ENCODE measurements at places on chromosomes 4 and X. TPM values are rescaled to one million over a fixed set of nuclear protein-coding genes. Genes with fewer than 3 reads are reported as not detected.

DNA sequence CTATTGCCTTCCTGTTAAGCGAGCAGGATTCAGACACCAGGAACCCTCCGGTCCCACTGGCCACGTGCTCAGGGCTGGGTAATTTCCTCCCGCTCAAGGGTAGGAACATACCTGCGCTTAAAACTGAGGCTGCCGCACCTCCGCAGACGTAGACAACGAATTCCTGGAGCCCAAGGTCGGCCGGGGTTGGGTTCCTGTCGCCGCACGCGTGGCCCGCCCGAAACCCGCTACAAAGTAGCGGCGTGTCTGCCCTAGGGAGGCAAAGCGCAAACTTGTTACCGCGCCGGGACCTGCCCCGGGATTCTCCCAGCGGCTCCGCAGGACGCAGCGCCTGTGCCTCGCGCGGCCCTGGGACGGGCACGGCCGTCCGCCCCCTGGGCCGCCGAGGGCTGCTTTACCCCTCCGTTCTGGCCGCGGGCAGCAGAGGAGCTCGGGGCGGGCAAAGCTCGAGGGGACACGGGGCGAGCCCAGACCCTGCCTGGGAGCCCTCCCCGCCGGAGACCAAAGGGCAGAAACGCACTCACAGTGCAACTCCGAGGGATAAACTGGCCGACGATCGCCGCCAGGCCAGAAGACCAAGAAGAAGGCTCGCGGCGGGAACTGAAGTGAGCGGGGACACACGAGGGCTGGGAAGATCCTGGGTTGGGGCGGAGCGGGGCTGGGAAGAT lies at the start of gene ERVMER34-1:
TSS of gene ERVMER34-1 (minus strand) at position 607 of the 668 bp plus-strand sequence. CDS start 5,905 bp downstream, outside the sequence.
- no peak for DNase-seq

DNA sequence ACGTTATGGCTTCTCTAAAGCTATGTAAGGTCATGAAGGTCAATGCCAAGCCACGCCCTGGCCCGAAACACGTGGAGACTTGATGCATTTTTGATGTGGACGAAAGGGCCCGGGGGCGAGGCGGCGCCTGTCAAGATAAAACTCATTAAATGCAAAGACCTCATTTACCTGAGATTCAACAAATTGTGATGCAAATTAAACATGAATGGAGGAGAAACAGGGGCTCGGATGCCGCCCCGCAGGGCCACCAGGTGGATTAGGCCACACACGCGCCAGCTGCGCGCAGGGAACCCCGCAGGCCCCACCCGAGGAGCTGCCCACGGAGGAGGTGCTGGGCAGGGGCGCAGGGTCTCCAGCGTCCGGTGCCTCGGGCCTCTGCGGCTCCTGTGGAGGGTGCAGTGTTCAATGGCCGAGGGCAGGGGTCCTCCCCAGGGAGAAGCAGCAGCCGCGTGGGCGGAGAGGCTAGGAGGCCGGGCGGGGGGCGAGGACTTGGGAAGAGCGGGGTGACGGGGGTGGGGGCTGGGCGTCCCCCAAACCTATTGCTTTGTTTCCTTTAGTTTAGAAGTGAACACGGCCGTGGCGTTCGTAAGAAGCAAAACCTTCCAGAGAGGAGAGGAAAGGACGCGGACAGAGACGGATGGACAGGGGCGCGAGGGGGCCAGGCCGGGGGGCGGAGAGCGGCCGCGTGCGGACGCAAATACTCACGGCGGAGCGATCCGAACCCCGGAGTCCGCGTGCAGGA lies 40.4 kb downstream of the CPLX1 start:
- no peak for DNase-seq

- no peak for DNase-seq
Observed at GRCh38 chr4:16225863-16226815, at the start of gene TAPT1. TAPT1 (minus strand) TSS chr4:16226471; CDS start chr4:16226457, 14 bp downstream.

DNA sequence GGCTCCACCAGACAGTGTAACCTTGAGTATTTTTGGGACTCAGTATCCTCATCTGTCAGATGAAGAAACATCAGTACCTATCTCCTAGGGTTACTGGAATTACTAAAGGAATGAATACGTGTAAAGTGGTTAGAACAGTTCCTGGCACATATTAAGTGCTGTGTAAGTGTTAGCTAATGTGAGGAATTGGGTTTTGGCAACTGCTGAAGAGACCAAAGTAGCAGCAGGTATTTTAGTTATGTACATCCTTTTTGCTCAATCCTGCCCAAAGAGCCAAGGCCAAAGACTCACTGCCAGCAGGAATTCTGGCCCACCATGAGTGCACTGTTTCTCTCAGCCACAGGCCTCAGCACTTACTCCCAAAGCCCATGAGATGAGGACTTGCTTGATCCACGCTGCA lies 16.7 kb upstream of the MCF2 start:
- no peak for DNase-seq

DNA sequence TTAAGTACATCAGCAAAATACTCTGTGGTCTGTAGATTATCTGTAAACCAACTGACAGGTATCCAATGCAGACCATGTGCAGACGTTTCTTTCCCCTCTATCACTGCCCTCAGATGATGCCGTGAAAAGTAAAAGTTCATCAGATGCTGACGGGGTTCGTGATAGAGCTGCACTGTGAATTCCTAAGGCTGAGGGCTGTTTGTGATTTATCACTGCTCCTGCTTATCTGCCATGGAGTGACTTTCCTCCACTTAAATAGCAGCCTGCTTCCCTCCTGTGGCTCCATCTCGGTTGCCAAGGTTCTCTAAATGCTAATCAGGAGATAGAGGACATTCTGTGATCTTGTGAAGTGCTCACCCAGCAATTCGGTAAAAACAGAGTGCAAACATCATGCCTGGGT lies 89.3 kb upstream of the SRD5A3 start:
- DNase-seq = no peak

- no peak for DNase-seq
Observed at GRCh38 chr4:94032754-94033153, 174.9 kb upstream of the SMARCAD1 start.

DNA sequence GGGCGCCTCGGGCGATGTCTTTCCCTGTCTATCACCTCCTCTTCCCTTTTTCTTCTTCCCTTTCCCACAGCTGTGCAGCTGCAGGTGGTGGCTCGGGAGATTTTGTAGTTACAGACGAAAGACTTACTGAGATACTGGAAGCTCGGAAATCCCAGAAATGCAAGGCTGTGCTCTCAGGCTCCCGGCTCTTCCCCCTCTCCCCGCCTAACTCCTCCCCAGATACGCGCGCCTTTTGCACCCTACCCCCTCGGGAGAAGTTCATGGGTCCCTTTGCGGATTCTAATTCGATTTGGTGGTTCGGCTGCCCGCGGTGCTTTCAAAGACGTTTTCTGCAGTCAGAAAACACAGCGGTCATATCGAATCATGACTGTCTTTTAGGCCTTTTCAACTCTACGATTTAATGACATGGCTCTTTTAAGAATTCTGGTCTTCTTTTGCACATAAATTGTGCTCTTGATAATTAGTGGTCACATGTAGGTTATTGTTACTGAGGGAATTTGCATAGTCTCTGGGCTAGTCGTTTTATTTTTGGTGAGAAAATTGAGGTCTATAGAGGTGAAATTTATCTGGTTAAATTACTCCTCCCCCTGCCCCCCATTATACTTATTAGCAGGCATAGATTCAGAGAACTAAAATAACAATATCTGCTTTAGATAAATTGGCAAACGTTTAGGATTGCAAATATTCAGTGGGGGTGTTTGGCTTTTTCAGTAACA lies 1.6 kb downstream of the SEPTIN11 start:
- DNase-seq = no peak

- no peak for DNase-seq
Observed at GRCh38 chr4:54215379-54216077, 13.6 kb upstream of the PDGFRA start.

- no peak for DNase-seq
Observed at GRCh38 chr4:18197467-18197866, 175.9 kb upstream of the LCORL start.

DNA sequence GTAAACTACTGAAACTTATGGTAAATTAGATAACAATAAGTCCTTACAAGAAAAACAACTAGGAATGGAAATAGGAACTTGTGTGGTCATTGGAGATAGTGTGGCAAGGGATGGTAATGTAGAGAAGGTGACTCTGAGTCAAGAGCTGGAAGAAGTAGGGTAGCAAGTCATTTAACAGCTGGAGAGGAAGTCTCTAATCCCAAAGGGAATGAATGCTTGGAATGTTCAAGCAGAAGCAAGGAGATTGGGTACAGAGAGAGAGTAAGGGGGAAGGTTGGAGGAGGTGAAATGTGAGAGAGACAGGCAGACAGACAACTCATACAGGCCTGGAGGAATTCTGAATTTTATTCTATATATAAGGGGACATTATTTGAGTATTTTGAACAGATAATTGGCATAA lies 260.6 kb upstream of the MAD2L1 start:
- DNase-seq = no peak

GRCh38 chr4:61734409-61734808 lies 534.3 kb downstream of the ADGRL3 start:
- no peak for DNase-seq

DNA sequence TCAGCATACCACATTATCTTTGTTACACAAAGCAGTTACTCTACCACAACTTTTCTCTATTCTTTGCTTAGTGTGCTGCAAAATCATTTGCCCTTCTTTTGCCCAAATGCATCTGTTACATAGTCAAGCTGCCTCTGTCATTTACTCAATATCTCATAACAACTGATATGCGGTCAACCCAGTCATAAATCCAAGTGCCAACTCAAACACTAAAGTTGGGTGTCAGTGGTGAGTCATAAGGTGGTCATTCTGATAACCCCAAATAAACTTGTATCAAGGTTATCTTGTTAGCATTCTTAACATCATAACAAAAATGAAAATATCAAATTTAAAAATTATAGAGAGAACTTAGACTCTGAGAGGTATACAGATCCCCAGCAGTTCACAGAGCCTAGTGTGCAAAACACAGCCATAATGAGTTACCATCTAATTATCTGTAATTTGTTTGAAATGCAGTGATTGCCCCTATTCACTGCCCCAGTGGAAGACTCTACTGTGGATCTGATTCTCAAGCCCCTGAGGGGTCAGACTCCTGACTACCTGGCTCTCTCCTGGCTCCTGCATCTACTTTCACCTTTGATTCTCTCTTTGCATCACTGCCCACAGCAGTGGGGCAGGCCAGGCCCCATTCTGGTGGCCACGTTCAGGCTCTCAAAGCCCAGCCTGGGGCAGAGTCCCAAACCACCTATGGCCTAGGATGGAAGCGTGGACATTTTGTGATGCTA lies 29.2 kb downstream of the TBC1D9 start:
- no peak for DNase-seq

GRCh38 chr4:168440442-168441264 lies 39.6 kb downstream of the DDX60L start:
- DNase-seq = no peak

- DNase-seq = no peak
Observed at GRCh38 chr4:183349673-183350072, 27.4 kb upstream of the CLDN24 start.

GRCh38 chrX:38891641-38892413 lies 90.6 kb downstream of the MID1IP1 start:
- DNase-seq = no peak

GRCh38 chr4:106289737-106290136 lies 26.3 kb downstream of the TBCK start:
- DNase-seq = no peak

- no peak for DNase-seq
Observed at GRCh38 chr4:146165221-146165620, 10.3 kb upstream of the LSM6 start.

DNA sequence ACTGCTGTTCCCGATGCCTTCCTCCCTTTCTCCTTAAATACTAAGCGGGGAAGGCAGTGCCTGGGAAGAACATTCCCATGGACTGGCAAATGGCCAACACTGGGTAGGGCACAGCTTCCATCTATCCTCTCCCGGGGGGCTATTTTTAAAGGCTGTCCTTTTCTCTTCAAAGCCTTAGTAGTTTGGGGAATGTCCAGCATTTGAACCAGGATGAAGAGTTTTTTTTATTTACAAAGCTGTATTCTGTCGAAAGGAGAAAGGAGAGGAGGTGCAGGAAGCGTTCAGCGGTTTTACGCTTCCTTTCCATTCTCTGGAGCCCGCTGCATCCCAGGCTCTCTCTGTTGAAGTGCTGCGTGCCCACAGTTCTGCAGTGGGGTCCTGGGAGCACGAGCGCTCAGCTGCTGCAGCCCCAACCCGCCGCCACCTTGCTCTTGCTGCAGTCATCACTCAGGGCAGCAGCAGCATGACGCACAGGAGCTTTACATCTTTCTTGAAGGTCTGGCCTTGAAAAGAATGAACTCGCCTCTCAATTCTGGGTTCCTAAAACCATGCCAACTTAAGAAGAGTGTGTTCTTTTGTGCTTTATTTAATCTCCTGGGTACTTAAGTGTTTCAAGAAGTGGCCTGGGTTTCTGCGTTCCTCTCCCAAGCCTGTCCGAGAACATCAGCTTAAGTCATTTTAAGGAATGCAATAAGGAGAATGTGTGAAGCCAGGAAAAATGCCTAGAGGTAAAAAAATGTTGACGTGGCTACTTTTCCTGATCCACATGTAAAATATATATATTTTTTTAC lies 427.2 kb downstream of the MAPK10 start:
- DNase-seq = no peak

DNA sequence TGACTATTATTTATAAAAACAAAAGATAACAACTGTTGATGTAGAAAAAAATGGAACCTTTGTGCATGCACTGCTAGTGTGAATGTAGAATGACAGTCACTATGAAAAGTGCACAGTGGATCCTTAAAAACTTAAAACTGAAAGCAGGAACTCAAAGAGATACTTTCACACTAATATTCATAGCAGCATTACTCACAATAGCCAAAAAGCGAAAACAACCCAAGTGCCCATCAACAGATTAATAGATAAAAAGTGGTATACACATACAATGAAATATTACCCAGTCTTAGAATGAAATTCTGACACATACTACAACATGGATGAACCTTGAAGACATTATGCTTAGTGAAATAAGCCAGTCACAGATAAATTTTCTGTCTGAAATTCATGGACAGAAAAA lies 23.8 kb downstream of the CENPC start:
- DNase-seq = no peak

Gene ANOS1
- 3.8 TPM for total RNA-seq

Gene TXK
- total RNA-seq = 3.1 TPM

Gene ATOH1
- not detected for total RNA-seq

Gene KDM5C
- total RNA-seq = 75.5 TPM

Gene MAGEA2B
- not detected for total RNA-seq

Gene NR3C2
- total RNA-seq = 3.4 TPM

Gene MTMR8
- 1.0 TPM for total RNA-seq

Gene PRKG2
- 2.0 TPM for total RNA-seq

Gene SPARCL1
- total RNA-seq = 213 TPM

Gene SPON2
- 28.1 TPM for total RNA-seq

Gene TCEAL9
- total RNA-seq = 39.0 TPM

Gene NAA11
- not detected for total RNA-seq
